RPMI7951 (cell line): ENCODE measurements at places on chromosomes 12 and 14. TPM values are rescaled to one million over a fixed set of nuclear protein-coding genes. Genes with fewer than 3 reads are reported as not detected.

- peak; percentile 60 for DNase-seq
Observed at GRCh38 chr12:121443193-121443870, 43.4 kb downstream of the RNF34 start.

Gene KRT4
- not detected in 2 replicates for total RNA-seq

Gene INHBC
- total RNA-seq = not detected in 2 replicates

Gene PMCH
- total RNA-seq = not detected in 2 replicates

DNA sequence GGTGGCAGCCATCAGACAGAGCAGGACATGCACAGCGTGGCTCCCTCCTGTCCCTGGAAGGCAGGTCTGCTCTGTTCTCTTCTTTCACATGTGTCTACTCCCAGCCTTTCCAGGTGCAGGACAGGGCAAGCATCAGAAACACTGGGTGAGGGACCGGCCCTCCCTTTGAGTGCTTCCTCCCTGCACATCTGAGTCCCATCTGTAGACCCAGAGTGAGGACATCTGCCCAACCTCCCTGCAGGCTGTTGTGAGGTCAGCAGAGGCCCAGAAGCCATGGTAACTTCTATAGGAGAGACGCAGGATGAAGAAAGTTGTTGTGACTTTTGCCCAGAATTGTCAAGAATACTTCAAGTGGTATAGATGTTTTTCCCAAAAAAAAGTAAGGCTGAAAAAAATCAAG is 282.7 kb downstream of the CACNA1C start:
- DNase-seq = peak; percentile 90

DNA sequence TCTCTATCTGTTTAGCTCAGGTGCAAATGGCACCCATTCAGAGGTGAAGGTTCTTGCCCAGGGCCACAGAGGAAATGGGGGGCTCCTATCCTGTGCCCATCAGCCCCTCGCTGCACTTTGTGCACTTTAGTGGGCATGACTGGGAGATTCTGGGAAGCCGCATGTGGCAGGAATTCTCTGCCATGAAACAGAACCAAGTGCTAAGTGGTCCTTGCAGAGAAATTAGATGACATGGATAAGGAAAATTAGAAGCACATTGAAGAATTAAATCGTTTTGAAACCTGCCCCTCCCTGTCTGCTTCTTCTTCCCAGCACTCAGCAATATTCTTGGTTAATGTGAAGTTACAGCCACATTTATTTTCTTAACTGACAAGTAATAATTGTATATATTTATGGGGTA is 185.2 kb upstream of the RTL1 start:
- DNase-seq = no peak

DNA sequence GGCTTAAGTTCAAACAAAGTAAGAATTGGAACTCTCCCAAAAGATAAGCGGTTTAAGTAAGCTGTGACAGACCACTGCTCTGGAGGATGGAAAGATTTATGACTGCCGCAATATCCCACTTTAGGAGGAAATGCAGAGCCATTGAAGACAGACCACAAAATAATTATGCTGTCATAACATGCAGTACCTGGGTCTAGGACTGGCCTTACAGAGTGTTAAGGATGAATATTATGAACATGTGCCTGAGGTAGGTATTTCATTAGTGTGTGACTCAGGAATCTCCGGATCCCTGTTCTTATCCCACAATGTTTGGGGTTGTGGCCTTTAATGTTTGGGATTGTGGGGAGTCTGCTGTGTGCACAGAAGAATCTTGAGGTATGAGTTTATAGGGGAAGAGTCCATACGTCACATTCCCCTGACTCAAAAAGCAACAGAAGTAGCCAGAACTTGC is 114.9 kb downstream of the SAMD4A start:
- DNase-seq = peak; percentile 37

Gene GIT2
- total RNA-seq = 22.2 and 24.3 TPM in 2 replicates

GRCh38 chr14:50225974-50226297 is 5.4 kb downstream of the SOS2 start:
- no peak for DNase-seq

GRCh38 chr12:6961695-6962284 is 8.7 kb downstream of the PHB2 start:
- peak; percentile 68 for DNase-seq

Gene IRAK3
- total RNA-seq = 3.5 and 4.8 TPM in 2 replicates

Gene CLEC4C
- total RNA-seq = not detected in 2 replicates

Gene CD163
- total RNA-seq = not detected in 2 replicates

- DNase-seq = no peak
Observed at GRCh38 chr12:14278294-14278953, 87.1 kb upstream of the ATF7IP start.
